ENCODE measurements at places on chromosomes 16 and 17. TPM values are rescaled to one million over a fixed set of nuclear protein-coding genes. Genes with fewer than 3 reads are reported as not detected.

- no peaks in the 10 kb centered on the region for H3K27me3 ChIP-seq
- H3K4me3 ChIP-seq: no peak overlapping the region
- no peaks in the 10 kb centered on the region for H3K36me3 ChIP-seq
- H3K4me1 ChIP-seq: no peaks in the 10 kb centered on the region
Measured at GRCh38 chr17:13492737-13493122, 109.0 kb downstream of the HS3ST3A1 start.

- H3K36me3 ChIP-seq: no peaks in the 10 kb centered on the region
- H3K4me1 ChIP-seq: no peaks in the 10 kb centered on the region
- DNase-seq: no peak
- H3K4me3 ChIP-seq: no peak overlapping the region
Measured at GRCh38 chr16:11649276-11649675, 19.0 kb upstream of the SNN start.

The GALNS gene
- total RNA-seq: 20.6 TPM

The EPX gene
- 10.0 TPM for total RNA-seq

The MNT gene
- 2.8 TPM for total RNA-seq

Measured in liver (tissue), 10 donors.